ENCODE measurements at places on chromosomes 7 and 10.

DNA sequence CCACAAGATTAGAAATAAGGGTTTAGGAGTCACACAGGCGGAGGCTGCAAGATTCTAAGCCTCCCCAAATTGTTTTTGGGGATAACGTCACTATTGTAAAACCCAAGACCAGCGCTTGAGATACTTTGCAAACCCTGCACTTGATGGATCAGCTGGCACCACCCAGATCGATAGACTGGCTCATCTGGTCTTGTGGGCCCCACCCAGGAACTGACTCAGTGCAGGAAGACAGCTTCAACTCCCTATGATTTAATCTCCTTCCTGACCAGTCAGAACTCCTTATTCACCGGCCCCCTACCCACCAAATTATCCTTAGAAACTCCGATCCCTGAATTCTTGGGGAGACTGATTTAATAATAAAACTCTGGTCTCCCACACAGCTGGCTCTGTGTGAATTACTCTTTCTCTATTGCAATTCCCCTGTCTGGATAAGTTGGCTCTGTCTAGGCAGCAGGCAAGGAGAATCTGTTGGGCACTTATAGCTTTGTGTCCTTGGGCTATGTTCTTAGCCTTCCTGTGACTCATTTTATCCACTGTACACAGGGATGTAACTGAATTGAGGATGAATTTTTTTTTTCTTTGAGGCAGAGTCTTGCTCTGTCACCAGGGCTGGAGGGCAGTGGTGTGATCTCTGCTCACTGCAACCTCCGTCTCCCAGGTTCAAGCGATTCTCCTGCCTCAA is 64.4 kb upstream of the CARD11 start:
- DNase-seq, result no peak

- no peak for DNase-seq
Measured at GRCh38 chr10:43324876-43325275, 46.6 kb upstream of the FXYD4 start.

GRCh38 chr10:80436446-80437098 is 17.5 kb upstream of the TSPAN14 start:
- no peak for DNase-seq

DNA sequence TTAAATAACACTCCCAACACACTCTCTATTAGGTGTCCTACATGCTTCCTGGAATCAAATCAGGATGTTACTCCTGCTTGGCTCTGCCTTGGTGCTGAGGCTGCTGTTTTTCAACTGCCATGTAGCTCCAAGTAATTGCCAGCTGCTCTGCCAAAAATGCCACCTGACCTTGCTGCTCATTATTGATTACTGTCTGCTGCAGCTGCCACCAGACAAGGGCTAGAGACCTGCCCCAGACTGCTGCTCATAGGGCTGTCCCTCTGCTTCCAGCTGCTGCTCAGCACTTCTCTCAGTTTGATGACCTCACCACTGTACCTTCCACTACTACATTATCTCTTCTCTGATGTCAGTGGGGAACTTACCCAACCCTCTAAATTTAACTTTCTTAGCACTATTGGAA is 102.5 kb downstream of the PCLO start:
- DNase-seq, result no peak

- DNase-seq, result peak; percentile 66
Measured at GRCh38 chr10:84333864-84334451, 5.6 kb downstream of the CCSER2 start.

DNA sequence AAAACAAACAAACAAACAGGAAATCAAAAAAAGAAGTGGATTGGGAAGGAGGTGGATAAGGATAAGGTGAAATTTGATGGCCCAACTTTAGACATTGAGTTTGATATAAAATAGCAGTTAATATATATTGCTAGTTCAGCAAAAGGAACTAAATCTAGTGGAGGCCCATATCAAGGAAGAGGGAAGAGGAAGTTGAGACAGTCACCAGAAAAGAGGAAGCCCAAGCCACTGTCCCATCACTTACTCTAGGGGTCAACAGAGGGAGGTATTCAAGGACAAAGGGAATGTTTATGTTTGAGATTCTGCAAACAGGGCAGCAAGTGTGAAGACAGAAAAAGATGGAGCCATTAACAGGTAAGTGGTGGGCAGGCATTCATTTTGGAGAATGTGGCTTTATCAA is 3.7 kb downstream of the LAMTOR4 start:
- DNase-seq, result no peak

DNA sequence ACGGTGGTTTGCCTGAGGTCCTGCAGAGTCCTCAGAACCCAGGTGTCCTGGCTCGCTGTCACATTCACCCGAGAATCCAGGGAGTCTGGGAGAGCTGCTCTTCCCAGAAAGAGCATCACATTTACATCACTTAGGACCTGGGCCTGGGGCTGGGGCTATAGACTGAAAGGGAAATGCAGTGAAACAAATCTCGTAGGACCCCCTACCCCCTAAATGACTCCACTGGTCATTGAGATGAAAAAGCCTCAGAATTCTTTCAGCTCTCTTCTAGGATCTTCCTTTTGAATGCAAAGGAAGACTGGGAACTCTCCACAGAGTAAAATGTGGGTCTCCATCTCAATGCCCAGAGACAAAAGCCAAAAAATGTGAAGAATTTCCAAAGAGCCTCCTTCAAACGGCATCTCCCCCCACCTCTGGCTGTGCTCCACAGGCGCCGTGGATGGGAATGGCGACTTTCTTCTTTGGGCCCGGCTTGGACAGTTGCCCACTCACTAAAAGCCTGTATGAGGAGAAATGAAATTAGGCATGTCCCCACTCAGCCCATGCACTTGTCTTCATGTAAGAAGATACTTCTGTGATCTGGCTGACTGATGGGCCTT is 49.0 kb upstream of the PODXL start:
- DNase-seq, result no peak

GRCh38 chr7:14024406-14024805 is 34.9 kb upstream of the ETV1 start:
- no peak for DNase-seq

DNA sequence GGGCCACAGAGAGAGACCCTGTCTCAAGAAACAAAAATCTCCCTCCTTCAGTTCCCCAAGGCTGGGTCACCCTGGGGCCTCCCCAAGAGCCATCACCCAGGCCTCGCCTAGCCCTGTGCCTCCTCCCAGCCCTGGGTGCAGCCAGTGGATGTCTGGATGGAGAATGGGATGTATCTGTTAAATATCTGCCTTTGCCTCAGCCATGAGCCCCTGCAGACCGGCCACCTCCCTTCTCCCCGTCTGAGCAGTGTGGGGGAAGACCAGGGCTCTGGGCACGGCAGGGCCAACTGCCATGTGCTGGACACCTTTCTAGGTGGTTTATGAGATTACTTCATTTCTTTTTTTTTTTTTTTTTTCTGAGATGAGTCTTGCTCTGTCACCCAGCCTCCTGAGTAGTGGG is 10.0 kb downstream of the ARPC1B start:
- no peak for DNase-seq

- no peak for DNase-seq
Measured at GRCh38 chr7:101588131-101588935, 40.8 kb downstream of the MYL10 start.

DNA sequence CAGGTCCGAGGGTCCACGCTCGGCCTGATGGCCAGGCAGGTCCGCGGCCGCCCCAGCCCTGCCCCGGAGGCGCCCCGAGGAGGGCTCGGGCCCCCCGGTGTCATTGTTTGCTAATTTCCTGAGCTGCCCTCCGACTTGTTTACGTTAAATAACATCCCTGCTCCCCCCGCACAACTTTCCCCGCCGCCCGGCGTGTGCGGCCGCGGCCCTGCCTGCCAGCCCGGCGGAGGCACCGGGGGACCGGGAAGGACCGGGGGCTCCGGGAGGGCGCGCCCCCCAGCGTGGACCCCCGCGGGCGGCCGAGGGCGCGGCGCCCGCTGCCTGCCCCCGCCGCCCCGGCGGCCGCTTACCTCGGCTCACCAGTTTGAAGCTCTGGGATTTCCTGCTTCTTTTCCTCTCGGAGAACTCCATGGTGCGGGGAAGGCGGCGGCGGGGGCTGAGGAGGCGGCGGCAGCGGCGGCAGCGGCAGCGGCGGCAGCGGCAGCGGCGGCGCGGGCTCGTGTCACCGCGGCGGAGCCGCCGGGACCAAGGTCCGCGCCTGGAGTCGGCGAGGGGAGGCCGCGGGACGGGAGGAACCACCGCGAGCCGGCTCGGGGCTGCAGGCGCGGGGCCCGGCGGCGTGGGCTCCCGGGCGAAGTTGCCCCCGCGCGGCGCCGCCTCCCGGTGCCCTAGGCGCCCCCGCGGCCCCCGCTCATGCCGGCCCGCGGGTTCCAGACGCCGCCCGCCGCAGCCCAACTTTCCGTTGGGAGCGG is 515 bp downstream of the BEND7 start:
- no peak for DNase-seq

GRCh38 chr7:112529521-112529920 is 48.7 kb downstream of the LSMEM1 start:
- DNase-seq, result no peak

DNA sequence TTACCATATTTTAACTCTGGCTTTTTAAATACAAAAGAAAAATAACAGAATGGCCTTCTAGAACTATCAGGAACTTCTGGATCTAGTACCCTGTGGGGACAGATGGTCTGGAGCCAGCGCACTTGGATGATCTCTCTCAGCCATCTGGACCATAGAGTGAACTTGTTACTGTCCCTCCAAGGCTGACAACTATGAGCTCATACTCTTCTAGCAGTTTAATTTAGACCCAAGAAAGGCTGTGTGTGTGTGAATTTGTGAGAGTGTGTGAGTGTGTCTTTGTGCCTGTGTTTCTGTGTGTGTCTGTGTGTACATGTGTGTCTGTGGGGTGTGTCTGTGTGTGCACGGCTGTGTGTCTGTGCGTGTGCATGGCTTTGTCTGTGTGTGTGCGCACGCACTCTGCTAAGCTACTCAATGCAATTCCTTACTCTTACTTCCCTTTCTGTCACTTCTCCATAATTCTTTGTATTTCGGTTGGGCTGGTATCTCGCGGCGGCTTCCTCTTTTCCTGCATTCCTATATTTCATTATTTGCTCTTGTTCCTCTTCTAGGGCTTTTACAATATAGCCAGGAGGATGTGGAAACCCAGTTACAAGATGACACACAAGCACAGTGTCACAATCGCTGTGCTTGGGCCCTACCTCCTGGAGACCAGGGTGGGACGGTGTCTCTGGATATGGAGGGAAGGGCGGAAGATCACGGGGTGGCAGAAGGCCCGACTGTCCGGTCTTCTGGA is 51.9 kb downstream of the IKZF1 start:
- no peak for DNase-seq

DNA sequence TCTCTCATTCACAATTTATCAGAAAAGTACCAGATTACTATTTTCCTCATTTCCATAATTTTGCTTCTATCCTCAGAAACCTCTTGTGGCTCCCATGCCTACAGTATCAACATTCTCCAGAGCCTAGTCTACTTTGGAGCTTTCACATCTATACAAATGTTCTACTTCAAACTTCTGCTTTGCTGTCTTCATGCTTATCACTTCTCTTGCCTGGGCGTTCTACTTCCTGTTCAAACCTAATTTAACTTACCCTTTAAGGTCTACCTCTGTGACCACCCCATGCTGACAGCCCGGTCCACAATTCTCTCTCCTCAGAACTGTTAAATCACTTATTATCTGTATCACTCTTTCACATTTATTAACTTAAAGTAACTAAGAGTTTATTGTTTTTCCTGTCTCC is 6.1 kb upstream of the PTPN12 start:
- DNase-seq, result no peak

- DNase-seq, result no peak
Measured at GRCh38 chr10:123974406-123974805, 82.8 kb upstream of the CPXM2 start.

DNA sequence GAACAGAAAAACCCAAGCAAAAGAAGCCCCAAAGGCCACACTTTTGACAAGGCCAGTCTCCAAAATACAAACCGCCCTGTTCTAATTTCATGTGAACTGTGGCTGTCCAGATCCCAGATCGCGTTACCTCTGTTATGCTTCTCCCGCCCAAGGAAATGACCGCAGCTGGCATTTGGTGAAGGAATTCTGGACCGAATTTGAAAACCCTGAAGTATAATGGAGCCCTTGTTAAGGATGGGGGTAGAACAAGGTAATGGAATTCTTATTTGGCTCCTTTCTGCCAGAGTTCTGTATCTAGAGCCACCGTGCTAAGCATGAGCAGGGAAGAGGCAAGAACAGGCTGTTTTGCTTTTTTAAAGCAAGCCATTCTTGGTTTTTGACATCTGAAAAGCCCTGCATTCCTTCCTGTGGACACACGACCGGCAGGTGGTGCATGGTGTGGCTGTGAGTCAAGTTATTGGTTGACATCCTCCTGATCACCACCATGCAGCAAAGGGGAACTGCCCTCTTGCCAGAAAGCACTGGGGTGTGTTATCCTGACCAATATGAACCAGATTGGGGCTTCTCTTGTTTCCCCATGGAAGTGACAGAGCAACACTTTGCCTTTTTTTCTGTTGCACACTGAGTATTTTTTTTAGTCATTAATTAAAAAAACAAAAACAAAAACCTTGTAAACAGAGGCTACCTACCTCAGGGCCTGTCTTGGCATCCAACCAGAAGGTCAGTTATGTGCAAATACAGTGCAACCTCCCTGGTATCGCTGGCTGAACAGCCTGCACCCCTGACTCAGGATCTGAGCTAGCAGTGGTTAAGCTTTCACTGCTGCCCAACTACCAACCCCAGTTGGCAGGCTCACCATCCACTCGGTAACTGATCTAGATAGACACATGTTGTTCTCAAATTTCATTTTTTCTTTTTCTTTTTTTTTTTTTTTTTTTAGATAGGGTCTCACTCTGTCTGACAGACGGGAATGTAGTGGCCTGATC is 14.2 kb downstream of the UCMA start:
- no peak for DNase-seq

All from effector memory CD4-positive, alpha-beta T cell (primary cell).